SK-N-MC (cell line): ENCODE measurements at places on chromosomes 6 and 20.

- peak; percentile 73 for DNase-seq
These were observed 206.9 kb downstream of the IBTK start for GRCh38 chr6:82040405-82041221.

DNA sequence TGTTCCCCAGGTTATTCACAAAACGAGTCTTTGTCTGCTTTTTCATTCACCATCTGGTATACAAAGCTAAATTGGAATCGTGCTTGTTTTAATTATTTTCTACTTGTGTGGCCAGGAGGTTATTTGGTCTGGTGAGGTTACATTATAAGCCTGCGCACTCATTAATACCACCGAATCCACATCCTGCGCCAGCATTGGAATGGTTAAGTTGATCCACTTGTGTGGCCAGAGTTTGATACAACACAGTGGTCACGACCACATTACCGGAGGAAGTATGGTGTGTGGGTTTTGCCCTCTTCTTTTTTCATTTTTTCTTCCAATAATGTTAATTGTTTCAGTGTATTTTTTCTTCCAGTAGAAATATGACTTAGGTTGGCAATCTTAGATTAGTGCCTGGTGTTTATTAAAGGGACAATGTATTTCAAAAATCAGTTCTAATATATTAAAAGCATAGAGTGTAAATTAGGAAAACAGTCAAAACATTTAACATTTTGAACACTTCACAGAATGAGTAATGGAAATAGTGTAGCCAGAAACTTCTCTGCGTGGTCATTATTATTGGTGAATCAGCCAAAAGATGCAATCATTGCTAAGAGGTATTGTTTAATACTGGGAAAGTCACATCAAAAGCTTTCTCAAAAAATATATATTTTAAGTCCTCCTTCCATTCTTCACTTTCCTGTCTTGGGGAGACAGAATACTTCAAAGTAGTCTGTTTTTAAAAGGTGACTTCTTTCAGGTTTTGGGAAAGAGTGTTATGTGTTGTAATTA is 84.5 kb downstream of the JARID2 start:
- DNase-seq: no peak

- DNase-seq: no peak
These were observed 29.2 kb downstream of the AFDN start for GRCh38 chr6:167855825-167856425.

DNA sequence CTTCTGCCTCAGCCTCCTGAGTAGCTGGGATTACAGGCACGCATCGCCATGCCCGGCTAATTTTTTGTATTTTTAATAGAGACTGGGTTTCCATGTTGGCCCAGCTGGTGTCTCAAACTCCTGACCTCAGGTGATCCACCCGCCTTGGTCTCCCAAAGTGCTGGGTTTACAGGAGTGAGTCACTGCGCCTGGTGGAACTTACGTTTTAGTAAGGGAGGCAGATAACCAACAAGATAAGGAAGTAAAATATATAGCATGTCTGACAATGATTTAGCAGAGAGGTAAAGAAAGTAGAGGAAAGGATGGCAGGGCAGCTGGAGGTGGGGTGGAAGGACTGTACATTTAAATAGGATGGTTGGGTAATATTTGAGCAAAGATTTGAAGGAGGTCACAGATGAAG is 12.8 kb upstream of the MYMX start:
- no peak for DNase-seq

GRCh38 chr6:20217324-20217855 is 5.1 kb upstream of the MBOAT1 start:
- no peak for DNase-seq

- DNase-seq: no peak
These were observed at the start of gene RAD21L1 for GRCh38 chr20:1225783-1226654. TSS of gene RAD21L1 (plus strand) at chr20:1226044. CDS start at chr20:1228454, 2,410 bp downstream.

- DNase-seq: peak; percentile 22
These were observed 21.4 kb upstream of the PLAGL1 start for GRCh38 chr6:144029452-144029851.

DNA sequence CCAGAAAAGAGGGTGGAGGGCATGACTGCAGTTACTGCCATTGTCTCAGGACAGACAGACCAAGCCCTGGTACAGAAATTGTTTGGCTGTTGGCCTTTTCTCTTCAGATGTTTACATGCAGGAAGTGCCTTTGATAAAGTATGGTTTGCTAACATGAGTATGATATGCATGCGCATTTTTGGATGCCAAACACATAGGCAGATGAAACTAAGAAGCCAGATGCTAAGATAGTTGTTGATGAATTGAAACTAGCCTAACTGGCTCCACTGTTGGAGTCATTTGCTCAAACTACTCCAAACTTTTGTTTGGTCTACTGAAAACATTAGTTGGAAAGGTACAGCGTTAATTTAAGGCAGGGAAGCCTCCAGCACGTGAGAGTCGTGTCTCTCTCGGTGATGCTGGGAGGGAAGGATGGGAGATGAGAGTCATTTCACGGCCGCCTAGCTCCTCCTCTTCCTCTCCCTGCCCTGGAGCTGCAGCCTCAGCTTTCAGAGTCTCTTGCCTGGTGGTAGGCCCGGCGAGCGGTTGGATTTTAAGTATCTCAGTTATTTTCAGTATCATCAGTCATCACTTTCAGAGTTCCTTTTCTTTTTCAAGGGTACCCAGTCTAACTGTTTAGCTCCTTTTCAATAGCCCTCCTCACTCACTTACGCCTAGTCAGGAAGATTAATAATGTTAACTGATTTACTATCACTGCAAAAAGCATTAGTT is 29.7 kb downstream of the RREB1 start:
- no peak for DNase-seq

GRCh38 chr20:6866741-6867140 is 99.3 kb downstream of the BMP2 start:
- DNase-seq: no peak

DNA sequence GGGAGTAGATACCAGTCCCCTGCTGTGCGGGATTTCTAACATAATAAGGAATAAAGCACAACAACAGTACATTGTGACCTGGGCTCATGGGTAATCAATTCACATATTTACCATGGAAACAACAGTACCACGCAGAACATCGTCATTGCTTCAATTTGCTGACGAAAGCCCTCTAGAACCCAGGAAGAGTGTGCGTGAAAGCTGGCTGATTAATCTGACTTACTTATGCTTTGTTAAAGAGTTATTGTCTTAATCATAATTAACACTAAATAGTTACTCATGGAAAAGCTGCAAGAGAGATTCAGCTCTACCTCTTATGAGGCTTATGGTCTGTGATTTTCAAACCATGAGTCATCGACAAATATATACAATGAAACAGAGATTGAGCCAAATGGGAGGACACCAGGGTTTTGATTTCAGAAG is 644.3 kb upstream of the AGPAT4 start:
- DNase-seq: no peak

- no peak for DNase-seq
These were observed 31.9 kb downstream of the ZBTB2 start for GRCh38 chr6:151359486-151359885.

DNA sequence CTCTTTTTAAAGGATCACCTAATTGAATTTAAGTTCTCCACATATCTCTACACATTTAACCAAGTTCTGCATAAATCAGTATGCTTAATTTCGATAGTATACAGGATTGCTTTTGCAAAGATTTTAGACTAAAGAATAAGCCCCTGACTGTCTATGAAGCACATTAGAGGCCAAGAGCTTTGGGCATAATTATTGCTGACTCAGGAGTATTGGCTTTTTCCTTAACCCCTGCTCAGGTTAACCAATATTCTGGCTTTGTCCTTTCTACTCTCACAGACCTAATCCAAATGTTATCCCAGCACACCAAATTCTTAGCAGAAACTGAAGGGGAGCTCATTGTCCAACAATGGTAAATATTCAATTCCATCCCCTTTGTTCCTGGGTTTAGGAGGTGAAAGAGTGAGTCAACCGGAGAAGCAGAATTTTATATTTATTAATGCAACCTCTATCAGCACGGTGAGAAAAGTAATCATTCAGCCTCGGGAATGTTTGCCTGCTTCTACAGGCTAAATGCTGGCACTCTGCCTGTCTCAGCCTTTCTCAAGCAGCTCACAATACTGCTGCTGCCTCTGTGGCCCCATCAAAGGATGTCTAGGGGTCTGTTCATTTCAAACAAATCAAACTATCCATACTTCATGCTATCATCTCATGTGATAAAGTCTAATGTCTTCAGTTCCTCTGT is 125.0 kb downstream of the SIM1 start:
- DNase-seq: no peak

DNA sequence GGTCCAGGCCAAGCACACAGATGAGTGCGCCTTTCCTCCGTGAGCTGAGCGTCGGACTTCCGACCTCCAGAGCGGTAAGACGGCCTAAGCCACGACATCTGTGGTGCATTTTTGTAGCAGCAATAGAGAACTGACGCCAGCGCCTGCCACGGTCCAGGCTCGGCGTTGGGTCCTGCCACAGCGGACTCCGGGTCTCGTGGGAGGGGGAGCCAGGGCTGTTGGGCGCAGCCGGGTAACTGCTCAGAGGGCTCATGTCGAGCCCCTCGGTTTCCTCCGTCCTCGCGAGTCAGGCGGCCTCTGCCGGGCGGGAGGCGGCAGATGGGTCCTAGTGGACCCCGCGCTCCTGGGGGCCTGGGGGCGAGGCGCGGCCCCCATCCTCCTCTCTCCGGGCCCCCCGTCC is 216.1 kb downstream of the QKI start:
- no peak for DNase-seq

GRCh38 chr6:92906385-92906784 is 513.0 kb downstream of the EPHA7 start:
- peak; percentile 68 for DNase-seq

DNA sequence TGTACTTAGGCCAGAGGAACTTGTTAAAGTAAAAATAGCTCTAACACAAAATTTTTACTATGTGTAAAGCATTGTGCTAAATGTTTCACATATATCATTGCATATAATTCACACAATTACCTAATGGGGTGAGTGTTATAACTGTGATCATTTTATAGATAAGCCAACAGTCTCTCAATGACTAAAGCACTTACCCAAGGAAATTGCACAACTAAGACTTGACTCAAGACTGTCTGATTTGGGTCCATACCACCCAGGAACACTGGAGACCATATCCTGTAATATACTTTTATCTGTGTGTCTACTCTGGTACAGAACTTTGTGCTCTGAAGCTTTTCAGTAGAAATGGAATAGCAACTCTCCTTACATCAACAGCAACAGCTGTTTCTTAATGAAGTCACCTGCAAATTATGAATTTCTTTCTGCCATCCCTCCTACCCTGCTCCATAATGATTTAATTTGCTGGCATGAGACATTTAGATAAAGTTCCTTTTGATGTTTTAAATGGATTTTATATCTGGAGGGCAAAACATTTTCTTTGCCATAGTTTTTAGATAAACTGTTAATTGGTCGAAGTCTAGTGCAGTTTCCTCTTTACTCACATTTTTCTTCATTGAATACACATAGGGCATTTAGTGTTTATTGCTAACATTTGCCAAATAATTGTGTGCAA is 47.5 kb downstream of the TSPYL4 start:
- no peak for DNase-seq

DNA sequence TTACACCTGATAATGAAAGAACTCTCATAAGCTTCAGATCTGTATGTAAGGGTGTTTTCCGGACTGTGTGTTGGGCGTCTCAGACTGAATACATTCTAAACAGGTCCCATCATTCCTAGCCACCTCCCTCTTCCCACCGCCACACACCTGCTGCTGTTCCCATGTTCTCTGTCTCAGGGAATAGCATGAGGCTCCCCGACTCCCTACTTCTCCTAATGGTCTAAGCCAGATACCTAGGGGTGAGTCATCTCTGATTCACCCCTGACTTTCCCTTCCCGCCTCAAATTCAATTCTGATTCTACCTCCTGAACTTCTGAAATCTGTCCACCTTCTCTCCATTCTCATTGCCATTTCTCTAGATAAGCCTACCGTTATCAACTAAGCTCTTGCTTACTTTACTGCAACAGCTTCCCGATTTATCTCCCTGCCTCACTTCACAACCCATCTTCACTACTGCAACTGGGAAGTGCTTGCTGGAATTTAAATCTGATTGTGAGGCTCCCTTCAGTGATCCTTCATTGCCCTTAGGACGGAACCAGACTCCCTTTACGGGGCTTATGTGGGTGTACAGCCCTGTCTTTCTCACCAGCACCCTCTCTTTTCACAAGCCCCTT is 1.6 kb downstream of the TMEM14A start:
- DNase-seq: no peak

- no peak for DNase-seq
These were observed 632 bp downstream of the PCMT1 start for GRCh38 chr6:149750136-149750609.

GRCh38 chr6:71395731-71396409 is 107.3 kb downstream of the OGFRL1 start:
- no peak for DNase-seq

DNA sequence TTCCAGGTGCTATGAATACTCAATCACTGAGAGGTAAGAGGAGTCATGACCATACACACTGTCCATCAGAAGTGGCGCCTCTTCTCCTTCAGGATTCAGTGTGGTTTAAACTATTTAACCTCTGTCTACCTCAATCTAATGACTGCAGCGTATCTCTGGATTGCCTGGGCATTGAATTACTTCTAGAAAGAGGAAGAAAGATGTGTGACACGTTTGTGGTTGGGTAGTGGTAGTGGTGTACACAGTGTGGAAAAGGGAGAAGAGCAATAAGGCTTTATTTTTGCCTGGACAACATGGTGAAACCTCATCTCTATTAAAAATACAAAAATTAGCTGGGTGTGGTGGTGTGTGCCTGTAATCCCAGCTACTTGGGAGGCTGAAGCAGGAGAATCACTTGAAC is 38.0 kb upstream of the ECHDC1 start:
- DNase-seq: no peak

DNA sequence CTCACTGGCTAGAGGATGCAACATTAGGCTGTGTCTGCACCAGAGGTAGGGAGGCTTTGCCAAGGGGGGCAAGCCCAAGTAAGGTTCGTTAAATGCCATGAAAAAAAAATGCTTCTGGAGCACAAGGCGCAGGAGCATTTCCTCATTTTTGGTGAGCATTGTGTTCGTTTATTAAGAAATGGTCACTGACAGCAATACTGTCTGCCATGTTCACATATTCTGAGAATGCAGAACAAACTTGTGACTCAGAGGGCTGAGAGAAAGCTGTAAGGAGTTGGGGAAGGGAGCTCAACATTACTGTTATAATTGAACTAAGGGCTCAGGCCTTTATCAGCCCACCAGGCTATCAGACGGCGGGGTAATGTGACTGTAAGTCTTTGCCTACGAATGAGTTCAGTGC is 465.4 kb upstream of the BTBD3 start:
- no peak for DNase-seq

DNA sequence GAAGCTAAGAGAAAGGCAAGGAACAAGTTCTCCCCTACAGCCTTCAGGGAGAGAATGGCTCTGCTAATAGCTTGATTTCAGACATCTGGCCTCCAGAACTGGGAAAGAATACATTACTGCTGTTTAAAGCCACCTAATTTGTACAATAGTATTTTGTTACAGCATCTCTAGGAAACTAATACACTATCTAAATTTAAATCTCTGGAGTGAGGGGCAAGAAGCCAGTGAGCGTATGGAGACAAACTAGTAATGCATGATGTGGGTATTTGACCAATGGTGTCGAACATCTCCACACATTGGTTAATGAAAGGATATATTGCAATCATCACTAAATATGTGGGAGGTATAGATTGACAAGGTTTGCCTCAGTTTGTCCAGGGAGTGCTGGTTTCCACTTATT is 451.5 kb downstream of the EPM2A start:
- no peak for DNase-seq
